ENCODE measurements at places on chromosomes 7 and 10.
A peak's percentile ranks its signal among the peaks of the same experiment; 100 is the strongest.

DNA sequence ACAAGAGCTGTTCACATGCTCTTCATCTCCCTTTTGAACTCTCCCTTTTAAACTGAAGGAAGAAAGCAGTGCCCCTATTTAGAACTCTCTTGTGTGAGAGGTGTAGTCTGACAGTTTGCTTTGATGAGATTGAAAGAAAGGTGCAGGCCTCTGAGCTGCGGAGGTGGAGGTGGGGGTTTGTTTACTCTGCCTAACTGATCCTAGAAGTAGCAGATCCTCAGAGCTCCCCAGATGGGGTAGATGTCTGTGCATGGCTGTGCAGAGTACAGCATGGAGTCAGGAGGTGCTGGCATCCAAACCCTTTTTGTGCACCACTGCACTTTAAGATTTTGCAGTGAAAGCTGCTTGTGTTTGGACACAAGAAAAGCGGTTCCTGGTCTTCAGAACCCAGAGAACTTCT, 58.3 kb downstream of the MINDY4 start:
- no peak for DNase-seq

DNA sequence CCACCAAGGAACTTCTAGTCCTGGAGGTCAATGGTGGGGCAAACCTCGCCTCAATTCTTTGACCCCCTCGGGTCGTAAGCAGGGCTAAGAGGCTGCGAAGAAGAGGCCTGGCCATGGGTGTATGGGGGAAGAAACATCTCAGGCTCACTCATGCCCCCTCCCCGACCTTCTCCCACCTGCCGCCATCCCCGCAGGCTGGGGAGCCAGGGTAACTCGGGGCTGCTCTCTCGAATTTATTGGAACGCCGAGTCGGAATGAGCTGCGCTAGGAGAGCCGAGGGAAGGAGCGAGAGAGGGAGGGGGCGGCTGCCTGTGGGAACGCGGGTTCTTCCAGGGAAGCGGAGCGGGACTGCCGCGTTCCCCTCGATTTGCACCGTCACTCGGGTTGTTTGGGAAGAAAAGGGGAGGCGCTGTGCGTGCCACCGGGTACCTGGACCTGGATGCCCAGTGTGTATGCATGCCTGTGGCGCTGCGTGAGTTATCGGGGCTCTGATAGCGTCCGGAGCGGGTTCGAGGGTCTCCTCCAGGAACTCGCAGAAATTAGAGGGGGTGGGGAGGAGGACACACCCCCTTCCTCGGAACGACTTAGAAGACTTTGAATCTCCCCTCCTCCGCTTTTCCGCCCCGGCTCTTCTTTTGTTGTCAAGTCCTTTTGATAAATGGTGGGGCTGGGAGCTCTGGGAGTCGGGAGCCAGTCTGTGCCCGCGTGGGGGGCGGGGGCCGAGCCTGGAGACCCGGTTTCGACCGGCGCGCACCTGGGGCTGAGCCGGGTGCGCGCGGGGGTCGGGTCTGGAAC, 1.8 kb upstream of the ZNF503 start:
- peak; percentile 21 for DNase-seq

DNA sequence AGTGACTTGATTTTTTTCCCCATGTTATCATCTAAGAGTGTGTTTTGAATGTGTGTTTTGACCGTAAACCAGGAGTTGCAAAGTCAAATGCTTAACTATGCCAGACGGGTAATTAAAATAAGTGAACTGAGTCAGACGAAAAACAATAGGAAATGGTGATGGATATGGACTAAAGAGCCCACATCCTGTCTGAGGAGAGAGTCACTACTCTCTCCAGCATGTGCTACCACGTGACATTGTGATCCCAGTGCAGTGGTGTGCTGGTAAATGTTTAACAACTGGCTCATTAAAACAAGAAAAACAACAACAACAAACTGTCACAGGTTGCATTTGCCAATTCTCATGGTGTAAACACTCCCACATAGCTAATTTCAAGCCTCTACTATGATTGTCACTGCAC, 164.3 kb downstream of the SUGCT start:
- no peak for DNase-seq

DNA sequence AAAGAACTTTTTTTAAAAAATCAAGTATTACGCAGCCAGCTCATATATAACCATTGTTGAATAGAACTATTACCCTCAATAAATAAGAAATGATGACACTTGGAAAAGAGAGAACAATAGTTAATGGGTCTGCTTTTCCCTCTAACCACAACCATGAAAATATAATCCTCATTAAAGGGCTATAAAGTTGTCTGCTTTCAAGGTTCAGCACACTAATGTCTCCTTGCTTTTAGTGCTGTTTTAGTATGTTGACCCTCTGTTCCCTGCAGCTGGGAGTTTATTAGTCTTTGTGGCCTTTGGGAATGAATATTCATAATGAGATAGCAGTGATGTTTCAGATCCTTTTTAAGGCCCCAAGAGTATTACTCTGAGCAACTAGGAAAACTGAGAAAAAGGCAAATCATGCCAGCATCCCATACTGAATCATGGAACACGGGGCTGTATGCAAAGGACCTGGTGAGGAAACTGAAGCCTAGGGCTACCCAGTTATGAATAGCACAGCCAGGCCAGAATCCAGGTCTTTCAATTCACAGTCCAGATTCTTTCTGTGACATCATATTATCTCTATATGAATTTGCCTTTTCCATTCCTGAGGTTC, 332.0 kb upstream of the LRGUK start:
- peak; percentile 8 for DNase-seq

DNA sequence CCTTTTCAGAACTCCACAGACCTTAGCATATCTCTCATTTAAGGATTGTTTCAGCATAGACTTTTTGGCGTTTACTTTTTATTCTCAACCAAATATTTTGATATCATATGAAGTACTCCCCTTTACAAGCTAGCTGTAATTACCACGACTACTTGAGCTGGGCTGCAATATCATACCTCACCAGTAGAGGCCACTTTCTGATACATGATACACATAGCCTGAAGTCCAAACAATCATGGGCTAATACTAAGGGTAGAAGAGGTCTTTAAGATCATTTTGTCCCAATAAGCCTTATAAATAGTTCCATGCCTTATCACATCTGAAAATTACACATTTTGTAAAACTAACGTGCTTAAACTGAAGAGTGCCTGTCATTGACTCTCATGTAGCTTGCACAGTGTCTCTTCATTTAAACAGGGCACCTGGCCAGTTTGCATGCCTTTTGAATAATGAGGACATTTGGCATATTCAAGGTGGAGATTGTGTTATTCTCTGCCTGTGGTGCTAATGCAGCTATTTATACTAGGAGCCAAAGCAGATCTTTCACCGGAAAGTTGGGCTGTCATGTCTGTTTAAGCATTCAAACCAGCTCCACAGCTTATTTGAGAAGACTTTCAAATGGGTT, 403.7 kb upstream of the ZMIZ1 start:
- DNase-seq: no peak

GRCh38 chr7:140056431-140057142, 6.2 kb downstream of the PARP12 start:
- DNase-seq: no peak

DNA sequence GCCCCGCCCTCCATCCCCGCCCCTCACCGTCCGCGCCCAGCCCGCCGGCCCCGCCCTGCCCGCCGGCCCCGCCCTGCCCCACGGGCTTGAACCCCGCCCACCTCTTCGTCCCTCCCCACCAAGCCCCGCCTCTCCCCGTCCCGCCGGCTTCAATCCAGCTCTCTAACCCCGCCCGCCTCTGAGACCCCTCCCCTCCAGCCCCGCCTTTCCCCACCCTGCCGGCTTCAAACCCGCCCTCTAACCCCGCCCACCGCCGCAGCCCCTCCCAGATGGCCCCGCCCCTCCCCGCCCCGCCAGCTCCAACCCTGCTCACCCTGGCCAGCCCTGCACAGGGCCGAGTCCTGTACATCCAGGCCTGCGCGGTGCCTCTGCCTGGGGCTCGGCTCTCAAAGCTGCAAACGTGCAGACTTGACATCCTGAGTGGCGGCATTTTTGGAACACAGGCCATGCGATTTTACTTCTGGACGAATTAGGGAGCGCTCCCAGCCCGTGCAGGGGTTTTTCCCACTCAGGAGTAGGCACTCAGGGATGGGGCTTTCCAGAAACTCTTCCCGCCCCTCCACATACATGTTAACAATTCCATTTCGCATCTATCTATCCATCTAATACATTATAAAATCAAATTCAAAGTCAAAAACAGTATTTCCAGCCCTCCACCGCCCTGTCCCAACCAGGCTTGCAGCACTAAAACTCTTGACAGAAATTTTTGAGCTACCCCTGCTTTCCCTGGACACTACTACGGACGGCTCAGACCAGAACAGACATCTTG, 477 bp upstream of the NMT2 start:
- peak; percentile 50 for DNase-seq

GRCh38 chr10:28710202-28710886, 33.0 kb downstream of the BAMBI start:
- DNase-seq: no peak

DNA sequence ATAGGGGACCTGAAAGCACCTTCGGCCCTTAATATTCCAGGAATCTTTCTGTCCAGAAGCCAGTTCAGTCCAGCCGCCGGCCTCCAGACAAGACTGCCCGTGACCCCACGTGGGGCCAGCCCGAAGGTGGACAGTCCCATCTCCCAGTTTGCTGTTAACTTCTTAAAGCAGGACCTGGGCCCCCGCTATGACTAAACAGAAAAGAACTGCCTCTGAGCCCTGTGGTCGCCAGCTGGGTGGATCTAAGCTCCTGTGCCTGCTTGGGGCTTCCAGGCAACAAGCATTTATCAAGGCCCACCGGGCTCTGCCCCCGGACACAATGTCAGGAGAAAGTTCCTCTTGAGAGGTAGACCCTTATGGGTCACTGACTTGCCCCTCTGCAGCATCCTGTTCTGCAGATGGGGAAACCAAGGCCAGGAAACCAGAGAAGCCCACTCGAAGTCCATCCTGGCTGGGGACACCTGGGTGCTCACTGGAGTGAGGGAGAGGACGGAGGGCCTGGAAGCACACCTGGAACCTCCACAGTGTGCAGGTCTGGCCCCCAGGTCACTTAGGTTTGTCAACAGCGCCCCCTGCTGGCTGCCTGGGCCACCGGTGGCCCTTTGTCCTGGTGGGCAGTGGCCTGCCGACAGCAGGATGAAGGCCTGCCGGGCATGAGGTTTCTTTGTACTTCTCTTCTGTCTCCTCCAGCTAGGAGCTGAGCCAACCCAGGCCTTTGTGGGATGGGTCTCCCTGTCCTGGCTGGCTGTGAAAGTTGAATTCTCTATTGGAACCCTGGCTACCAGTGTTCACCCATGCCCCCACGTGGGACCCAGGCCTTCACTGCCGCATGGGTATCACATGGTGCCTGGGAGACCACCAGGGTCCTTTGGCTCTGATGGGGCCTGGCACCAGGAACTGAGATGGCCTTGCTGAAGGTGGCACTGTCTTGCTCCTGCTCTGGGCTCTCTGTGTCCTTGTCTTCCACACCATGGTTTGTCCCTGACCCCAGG, 128.0 kb downstream of the ZMIZ1 start:
- DNase-seq: peak; percentile 56

DNA sequence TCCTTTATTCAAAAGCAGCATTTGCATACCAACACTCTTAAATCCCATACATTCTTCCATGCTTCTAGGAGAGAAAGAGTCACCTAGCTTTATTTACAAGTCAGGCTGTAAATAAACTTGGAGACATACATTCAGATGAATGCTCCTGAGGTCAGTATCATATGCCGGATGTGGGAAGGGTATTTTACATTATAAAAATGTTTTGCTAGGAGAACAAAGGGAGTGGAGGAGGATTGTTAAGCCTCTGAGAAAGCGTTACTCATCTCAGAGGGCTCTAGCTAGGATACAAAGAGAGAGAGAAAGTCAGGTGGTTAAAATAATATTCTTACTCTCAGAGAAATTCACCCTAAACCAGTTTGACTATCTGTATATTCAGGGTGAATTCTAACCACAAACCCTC, 300.9 kb upstream of the NPSR1 start:
- no peak for DNase-seq

GRCh38 chr7:138843632-138844580, 45.9 kb upstream of the ATP6V0A4 start:
- no peak for DNase-seq

GRCh38 chr10:79438021-79438698, 7.3 kb downstream of the ZCCHC24 start:
- no peak for DNase-seq

- no peak for DNase-seq
These were observed 36.5 kb downstream of the C10orf71 start for GRCh38 chr10:49335364-49335972.
